GOT3 (cell line): ENCODE measurements at places on chromosomes 6 and 20.

DNA sequence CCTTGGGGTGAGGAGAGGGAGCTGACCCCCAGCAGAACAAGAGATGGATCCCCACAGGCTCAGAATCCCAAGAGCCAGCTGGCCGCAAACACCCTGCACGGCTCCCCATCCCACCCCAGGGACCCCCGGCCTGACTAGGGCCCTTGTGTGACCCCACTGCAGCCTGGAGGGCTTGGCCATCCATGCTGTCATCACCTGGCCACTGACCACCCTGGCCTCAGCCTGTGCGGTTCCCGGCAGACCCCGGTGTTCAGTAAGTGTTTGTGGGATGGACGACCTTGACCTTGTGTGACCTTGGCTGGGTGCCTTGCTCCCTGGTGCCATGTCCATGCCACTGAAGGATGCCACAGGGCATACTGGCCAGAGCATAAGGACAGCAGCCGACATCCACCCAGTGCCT, 328.3 kb downstream of the TAF4 start:
- no peak for DNase-seq

DNA sequence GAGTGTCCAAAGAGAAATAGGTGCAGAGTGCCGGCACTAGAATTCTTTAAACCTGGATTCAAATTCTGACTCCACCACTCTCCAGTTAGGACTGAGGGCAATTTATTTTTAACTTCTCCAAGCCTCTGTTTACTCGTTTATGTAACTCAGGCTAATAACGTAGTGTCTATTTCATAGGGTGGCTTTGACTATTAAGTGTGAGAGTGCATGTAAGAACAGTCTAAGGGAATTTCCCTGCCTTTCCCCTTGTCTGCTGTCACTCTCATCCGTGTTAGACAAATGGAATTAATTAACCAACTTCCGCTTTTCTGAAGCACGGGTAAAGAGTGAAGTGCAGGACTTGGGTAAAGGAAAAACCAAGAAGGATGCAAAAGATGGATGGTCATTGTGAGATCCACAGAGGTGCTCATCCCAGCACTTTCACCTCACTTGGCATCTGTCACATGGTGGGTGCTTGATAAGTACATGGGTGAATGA, 4.1 kb upstream of the ZKSCAN8 start:
- DNase-seq: no peak

- no peak for DNase-seq
These were observed 264.3 kb upstream of the PLN start for GRCh38 chr6:118283766-118284165.

- DNase-seq: no peak
These were observed 26.2 kb downstream of the SLC16A10 start for GRCh38 chr6:111113336-111114086.

GRCh38 chr6:112235956-112236355, 18.4 kb downstream of the LAMA4 start:
- DNase-seq: no peak

DNA sequence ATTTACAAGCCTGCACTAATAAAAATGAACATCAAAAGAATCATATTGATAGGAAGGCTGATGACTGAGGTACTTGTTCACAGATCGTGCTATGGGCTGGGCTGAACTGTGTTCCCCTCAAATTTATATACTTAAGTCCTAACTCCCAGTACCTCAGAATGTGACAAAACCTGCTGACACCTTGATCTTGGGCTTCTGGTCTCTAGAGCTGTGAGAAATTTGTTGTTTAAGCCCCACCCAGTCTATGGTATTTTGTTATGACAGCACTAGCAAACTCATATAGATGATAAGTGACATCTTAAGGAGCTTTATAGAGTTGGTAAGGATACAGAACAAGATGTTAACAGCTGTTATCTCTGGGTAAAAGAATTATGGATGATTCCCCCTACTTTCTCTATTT, 13.8 kb downstream of the UBE2V1 start:
- no peak for DNase-seq

DNA sequence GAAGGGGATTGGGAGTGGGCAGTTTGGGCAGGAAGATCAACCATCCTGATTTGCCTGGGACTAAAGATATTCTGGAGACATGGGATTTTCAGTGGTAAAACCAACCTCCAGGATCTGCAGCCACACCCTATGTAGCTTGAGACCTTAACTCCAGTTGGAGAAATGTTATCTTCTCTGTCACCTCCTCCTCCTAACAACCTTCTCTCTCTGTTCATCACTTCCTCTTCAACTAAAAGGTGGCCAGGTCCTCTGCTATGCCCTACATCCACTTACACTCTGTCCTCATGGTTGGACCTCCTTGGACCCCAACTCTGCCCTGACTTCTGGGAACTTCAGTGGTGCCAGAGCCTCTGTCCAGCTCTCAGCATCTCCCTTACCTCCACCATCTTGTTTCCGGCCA, 42.0 kb upstream of the SLC9A8 start:
- DNase-seq: no peak

DNA sequence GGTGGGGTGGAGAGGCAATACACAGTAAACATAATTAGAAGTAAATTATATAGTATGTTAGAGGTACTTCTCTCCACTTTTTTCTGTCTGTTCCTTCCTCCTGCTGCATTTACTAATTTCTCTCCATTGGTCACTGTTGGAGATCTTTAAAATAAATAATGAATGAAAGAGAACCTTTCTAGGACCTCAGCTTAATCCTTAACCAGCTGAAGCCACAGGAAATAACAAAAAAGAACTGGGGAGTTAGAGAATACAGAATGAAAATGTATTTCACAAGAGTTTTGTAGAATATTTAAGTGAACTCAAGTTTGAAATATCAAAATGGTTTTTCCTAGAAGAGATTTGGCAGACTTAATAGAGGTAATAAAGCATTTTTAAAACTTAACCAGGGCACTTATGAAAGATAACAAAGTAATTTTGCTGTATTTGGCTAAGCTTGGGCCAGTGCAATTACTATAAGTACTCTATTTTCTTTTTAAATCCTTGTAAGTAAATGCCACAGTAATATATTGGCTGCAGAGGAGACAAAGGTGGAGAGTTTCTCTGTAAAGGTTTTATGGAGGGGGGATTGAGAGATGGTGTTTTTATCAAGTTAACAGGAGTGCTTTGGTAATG, 405.0 kb downstream of the CDKAL1 start:
- DNase-seq: no peak
